RPMI7951 (cell line): ENCODE measurements at places on chromosomes 16 and 17. TPM values are rescaled to one million over a fixed set of nuclear protein-coding genes. Genes with fewer than 3 reads are reported as not detected.
A peak's percentile ranks its signal among the peaks of the same experiment; 100 is the strongest.

- DNase-seq = no peak
These were observed 67.8 kb downstream of the WSB1 start for GRCh38 chr17:27361695-27362094.

GRCh38 chr17:63405741-63406261 lies 40.3 kb downstream of the CYB561 start:
- DNase-seq = peak; percentile 71

GRCh38 chr16:87687126-87687910 lies 78.5 kb downstream of the KLHDC4 start:
- peak; percentile 45 for DNase-seq

Gene KRTAP1-5
- total RNA-seq = not detected in 2 replicates

GRCh38 chr17:45293413-45294211 lies 23.2 kb downstream of the MAP3K14 start:
- DNase-seq = peak; percentile 99

- DNase-seq = peak; percentile 59
These were observed 4.3 kb upstream of the NAGLU start for GRCh38 chr17:42531455-42532354.

Gene SPEM2
- total RNA-seq = not detected in 2 replicates

GRCh38 chr17:52419229-52419641 lies 260.7 kb upstream of the CA10 start:
- peak; percentile 13 for DNase-seq

Gene AATF
- total RNA-seq = 27.0 and 39.6 TPM in 2 replicates

Gene C16orf54
- 0.10 TPM in 1 of 2 replicates, not detected in the other for total RNA-seq

Gene CLEC16A
- 8.7 and 8.8 TPM in 2 replicates for total RNA-seq

DNA sequence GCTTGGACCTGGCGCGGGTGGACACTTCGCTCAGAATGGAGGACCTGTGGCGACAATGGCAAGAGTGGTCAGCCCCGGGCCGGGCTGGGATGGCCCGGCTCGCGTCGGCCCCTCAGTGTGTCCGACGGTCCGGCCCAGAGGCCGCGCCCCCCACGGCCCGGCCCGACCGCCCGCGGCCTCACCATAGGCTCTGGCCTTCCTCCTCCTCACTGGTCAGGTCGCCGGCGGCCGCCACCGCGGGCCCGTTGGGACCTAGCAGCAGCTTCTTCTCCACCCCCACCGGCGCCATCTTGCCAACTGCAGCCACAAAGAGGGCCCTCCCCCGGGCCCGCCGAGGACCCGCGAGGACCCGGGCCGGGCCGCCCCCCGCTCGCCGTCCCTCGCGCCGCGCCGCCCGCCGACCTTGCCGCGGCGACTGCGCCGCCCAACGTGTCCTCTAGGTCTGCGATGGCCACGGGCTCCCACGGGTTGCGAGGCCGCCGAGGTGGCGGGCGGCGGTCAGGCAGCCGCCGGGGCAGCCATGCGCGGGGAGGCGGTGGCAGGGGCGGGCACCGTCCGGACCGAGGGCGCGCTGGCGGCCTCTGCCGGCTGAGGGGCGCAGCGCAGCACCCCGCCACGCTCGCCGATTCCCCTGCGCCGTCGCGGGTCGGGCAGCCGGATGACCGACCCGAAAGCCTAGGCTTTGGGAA lies at the start of gene DYNC1LI2:
DYNC1LI2 (minus strand) TSS at position 307 of the 689 bp plus-strand sequence; CDS start at position 289, 18 bp downstream.
- DNase-seq = peak; percentile 72

Gene TMED6
- not detected in 2 replicates for total RNA-seq

Gene C1QTNF1
- 31.8 and 45.7 TPM in 2 replicates for total RNA-seq

Gene C16orf92
- not detected in 2 replicates for total RNA-seq

DNA sequence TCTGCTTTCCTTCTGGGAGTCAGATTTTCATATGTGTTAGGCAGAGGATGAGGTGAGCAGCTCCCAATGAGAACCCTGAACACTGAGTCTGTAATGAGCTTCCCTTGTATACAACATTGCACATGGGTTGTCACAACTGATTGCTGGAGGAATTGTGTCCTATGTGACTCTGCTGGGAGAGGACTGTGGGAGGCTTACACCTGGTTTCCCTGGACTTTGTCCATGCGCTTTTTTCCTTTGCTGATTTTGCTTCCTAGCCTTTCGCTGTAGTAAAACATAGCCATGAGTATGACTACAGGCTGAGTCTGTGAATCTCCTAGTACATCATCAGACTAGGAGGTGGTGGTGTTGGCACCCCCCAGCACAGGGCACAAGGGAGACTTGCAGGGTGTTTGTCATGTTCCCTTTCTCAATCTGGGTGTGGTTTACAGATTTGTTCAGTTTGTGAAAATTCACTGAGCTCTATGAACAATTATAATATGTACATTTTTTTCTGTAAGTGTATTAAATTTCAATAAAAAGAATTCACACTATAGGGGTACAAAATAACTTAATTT lies 1.7 kb upstream of the PLK1 start:
- DNase-seq = no peak

DNA sequence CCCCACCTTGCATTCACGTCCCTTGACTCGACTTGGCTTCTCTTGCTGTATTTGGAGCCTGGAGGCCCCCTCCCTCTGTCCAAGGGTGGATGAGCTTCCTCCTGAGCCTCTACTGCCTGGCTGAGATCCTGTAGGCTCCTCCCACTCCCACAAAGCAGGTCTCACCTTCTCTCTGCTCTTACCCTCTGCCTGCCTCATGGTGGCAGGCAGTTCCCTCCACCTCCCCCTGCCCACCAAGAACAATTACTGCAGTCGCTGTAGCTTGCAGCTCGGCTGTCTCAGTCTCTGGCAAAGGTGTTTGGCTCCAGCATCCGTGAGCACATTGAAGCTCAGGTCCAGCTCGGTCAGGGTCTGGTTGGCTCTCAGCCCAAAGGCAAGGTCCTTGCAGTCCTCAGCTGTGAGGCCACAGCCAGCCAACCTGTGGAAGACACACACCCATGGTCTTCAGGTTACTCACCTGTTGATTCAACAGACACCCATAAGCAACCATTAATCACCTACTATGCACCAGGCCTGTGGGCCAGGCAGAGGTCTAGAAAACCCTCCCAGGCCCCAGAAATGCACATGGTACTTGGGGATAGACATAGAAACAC lies 42.6 kb downstream of the NLRP1 start:
- DNase-seq = no peak

DNA sequence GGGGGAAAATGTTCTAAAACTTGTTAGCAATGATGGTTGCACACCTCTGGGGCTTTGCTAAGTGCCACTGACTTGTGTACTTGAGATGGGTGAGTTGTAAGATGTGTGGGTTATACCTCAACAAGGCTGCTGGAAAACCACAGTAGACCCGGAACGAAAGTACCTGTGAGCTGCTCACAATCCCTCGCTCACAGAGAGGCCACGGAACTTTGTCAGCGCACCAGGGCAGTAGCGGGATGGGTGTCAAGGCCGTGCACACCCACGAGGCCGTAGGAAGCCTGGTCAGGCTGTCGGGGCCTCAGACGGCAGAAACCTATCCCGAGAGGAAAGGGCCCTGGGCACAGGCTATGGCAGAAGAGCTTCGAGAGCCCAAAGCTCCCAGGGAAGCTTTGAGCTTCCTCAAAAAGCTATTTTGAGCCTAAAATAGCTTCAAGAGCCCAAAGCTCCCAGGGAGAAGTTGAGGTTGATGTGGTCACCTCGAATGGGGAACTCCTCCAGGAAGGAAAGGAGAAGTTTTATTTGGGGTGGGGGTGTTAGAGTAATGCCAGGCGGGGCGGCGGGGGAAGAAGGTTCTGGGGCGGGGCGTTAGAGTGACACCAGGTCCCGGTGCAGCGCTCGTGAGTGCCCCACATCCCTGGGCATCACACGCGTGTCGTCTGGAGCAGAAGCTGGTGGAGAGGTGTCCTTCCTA lies 19.0 kb downstream of the CBFA2T3 start:
- DNase-seq = no peak

Gene ABCA9
- not detected in 2 replicates for total RNA-seq

DNA sequence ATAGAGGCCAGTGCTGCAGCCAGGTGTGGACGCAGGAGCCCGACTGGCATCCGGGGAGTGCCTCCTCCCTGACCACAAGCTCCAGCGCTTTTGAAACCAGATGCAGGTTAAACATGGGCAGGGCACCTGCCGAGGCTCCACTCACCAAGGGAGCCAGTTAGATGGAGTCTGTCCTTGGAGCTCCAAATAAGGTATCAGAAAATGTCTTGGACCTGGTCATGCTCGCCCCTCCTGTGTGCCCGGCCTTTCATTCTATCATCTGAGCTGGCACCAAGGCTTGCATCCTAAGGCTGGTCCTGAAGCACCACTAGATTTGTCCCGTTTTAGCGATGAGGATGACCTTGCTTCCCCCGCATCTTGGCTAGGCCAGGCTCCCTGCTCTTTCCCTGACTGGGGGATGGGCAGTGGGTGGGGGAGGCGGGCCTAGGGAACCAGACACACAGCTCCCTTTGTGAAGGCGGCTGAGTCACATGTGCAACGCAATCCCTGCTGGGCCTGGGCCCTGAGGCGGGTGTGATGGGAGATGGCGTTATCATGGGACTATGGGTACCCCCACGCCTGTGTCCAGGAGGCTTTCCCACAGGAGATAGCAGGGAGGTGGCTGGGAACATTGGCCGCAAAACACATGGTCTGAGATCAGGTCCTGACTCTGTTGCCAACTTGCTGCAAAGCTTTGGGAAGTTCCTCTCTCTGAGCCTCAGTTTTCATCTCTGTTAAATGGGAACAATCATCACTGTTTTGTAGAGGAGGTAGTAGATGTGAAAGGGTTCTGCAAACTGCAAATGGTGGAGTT lies 5.0 kb upstream of the ADGRG1 start:
- peak; percentile 94 for DNase-seq

Gene TBC1D28
- total RNA-seq = not detected in 2 replicates

- no peak for DNase-seq
These were observed 2.6 kb downstream of the CRYM start for GRCh38 chr16:21275529-21275928.

Gene CEP295NL
- 0.49 TPM in 1 of 2 replicates, not detected in the other for total RNA-seq

GRCh38 chr16:50598936-50599361 lies 50.8 kb downstream of the NKD1 start:
- DNase-seq = peak; percentile 78

- DNase-seq = no peak
These were observed 10.4 kb upstream of the METTL22 start for GRCh38 chr16:8611122-8611521.

DNA sequence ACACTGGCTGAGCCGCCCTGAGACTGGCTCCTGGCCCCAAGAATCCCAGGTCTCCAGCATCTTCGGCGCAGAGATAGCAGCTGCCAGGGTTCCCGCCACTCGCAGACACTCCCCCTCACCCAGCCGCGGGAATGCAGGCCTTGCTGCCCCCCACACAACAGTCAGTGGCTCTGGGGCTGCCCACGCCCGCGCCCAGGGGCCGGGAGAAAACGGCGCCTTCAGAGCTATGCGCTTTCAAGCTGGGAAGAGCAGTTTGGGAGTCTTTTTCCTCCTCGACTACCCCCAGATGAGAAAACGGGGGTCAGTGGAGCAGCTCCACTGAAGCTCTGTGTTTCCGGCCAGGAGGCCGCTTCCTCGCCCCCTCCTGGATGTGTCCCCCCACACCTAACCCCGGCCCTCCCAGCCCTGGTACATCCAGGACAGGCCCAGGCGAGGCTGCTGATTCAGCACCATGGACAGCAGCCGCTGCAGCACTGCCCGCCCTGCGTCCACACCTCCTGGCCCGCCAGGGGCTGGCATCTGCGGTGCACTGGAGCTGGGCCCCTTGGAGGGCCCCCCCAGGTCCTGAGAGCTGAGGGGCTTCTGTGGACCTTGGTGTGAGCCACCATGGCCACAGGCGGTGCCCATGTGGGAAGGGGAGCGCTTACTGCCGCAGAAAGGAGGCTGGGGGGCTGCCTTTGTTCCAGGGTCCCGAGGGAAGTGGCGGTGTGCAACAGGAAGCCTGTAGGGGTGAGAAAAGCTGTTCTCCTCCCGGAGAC lies 35.7 kb downstream of the CACNA1H start:
- peak; percentile 31 for DNase-seq

DNA sequence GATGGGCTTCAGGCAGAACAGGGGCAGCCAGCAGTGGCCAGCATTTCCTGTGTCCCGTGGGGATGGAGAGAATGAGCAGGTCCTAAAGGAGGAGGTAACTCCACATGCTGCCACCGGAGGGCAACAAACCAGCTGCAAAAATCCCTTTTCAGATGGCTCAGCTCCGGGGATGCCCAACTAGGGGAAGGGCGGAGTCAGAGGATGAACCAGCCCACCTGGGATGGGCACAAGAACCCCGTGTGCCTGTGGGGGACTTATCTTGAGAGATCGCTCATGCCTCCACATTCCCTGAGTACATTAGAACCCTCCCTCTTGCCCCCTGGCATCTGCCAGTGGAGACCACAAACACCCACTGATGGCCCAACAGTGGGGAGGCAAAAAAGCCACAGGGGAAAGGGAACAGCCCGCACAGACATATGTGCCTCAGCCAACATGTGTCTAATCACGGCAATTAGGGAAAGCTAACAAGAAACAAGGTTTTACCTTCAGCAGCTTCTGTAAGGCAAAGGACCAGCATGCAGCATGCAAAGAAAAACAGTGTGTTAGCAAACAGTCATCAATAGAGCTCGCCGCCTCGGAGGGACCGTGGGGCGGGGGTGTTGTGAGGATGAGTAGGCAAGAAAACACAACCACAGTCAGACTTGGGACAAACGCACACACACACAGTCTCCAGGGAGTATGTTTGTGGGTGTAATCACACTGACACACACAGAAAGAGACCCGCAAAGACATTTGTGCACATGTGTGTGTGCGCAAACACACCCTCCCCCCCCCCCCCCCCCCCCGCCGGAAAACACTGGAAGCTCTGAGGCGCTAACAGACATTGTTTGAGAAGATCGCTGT lies 64.0 kb downstream of the MYO18A start:
- DNase-seq = peak; percentile 66

GRCh38 chr16:24463196-24463945 lies 76.0 kb upstream of the RBBP6 start:
- no peak for DNase-seq

DNA sequence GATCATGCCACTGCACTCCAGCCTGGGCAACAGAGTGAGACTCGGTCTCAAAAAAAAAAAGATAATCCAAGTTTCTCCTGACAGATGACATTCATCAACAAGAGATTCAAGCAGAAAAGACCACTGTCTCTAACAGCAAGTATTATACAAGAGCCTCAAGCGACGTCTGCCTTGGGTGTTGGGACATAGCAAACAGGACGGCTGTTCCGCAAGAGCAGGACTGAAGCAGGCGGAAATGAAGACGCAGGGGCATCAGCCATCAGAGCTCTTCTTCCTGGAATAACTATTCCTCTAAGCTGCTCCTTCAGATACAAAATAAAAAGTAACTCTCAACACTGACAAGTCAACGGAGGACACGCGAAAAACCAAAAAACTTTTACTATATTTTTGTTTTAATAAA lies 54.0 kb downstream of the ANKRD11 start:
- DNase-seq = no peak

Gene HEATR9
- total RNA-seq = not detected in 2 replicates
